T1000 (cell line): ENCODE measurements at places on chromosomes 5 and 9.

DNA sequence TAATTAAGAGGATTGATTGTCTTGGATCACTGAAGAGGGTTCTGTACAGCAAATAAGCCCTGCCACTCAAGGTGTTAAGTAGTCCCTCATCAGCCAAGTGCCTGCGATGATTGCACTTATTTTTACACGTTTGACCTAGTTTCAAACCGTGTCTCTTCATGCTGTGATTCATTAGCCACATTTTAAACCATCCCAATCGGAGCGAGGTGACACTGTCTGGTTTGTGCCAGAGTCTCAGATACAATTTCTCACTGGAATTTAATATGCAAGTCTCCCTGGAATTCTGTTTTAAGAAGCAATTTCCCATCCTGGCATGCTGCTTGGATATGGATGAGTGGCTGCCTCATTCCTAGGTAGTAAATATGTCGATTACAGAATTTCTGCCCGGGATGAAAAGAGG lies 1.6 kb downstream of the INSYN2B start:
- no peak for DNase-seq

DNA sequence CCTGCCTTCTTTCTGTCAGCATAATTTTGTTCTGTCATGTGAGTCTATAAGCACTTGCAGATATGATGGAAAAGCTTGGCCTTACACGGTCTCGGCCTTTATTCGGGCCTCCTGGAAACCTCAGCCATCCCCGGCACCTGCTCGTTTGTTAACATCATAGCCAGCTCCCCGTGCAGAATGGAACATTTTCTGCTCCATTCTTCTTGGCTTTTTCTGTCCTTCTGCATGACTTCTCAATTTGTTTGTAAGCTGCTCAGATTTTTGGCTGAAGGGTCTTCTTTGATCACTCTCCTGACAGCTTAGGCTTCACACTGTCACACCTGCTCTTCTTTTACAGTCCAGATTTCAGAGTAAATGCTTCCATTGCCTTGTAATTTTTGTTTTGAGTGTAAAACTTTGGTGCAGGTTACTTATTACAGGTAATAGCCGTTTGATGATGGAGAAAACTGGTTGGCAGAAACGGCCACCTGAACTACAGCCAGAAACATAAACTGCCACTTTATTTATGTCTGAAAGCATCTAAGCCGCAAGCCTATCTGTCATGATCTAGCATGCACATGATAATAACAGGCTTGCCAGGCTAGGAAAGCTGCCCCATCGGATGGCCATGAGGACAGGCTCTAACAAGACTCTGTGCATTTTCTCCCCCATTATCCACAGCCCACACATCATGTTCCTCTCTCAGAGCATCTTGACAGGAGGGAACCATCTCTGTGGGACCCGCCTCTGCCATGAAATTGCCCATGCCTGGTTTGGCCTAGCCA lies 197.0 kb downstream of the AOPEP start:
- no peak for DNase-seq

DNA sequence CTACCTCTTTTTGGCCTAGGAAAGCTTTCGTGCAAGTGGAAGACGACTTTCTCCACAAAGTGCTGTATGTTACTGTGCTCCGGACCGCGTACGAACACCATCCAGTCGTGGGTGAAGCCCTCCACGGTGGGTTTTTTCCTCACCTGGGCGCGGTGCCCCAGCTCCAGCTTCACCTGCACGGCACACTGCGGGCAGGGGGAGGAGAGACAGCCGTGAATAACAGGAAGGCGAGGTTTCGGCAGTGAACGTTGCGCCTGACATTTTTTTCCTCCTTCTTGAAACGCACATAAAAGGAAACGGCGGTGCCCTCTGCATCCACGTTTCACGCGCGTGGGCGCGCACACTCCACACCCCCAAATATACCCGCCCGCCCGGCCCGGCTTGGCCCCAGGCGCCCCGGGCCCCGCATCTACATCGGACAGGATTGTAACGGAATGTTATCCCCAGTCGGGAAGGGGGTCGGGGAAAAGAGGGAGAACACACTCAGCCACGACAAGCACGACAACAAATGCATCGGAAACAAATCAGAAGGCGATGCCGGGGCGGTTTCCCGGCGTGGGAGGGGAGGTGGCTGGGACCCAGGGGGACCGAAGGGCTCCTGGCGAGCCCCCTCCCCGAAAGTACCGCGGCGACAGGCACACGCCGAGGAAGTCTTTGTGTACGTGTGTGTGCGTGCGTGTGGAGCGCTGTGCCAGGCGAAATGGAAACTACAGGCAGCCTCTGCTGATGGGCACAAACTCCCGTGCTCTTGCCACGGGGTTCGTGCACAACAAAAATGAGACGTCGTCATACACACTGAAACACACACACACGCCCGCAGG lies 1.4 kb downstream of the MLLT3 start:
- no peak for DNase-seq

DNA sequence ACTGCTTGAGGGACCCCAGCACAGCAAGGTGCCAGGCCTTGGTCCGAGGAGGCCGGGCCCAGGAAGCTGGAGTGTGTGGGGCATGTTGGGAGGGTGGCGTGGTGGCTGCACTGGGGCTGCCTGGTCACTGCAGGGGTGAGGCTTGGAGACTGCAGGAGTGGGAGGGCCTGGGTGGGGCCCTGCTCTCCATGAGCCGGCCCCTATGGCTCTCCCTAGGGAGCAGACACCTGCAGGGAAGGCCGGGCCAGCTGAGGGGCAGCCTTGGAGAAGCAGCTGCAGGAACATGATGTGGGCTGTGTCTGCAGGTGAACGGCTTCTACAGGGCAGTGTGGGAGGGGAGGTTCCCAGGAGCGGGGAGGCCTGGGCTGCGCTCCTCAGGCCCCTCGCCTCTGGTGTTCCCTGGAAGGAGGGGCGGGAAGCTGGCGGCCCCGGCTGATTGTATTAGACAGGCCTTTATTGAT lies 41.7 kb upstream of the TMEM250 start:
- no peak for DNase-seq

DNA sequence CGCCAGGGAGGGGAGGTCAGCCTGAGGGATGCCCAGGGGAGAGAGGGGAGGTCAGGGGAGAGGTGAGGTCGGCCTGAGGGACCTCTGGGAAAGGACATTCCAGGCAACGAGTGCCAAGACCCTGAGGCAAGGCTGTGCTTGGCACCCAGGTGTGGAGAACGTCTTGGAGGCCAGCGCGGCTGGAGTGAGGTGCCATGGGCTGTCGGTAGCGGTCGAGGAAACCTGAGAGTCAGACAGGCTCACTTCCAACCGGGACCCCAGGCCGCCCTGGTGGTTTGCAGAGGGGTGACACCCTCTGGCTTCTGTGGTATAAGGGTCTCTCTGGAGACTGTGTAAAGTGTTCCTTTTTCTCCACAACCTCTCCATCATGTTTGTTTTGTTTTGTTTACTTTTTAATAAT lies 82.9 kb downstream of the CACNA1B start:
- no peak for DNase-seq

DNA sequence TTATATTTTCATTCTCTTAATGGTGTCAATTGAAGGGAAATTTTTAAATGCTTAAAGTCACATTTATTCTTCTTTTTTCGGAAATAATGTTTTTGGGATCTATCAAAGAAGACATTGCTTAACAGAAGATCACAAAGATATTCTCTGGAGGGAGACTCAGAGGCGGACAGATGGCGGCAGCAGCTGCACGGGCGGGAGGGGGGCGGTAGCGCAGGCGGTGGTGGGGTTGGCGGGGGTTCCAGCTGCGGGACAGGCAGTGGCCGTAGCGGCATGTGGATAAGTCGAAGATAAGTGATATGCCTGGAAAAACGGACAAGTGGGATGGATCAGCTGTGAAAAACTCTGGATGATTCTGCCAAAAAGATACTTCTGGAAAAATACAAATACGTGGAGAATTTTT lies 31.6 kb upstream of the ZDHHC11B start:
- DNase-seq: no peak

DNA sequence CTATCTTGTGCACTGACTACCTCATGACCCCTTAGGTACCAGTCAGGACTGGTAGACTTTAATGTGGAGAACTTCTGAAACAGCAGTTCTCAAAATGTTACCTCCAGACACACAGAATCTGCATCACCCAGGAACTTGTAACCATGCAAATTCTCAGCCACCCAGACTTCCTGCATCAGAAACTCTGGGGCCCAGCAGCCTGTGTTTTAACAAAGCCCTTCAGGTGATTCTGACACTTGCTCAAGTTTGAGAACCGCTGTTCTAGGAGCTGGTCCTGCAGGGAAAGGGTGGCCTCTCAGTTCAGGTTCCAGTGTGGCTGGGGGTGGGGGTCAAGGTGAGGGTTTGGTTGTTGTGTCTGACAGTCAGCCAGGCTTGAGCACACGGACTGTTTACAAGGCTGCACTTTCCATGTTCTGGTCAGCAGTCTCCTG lies 28.4 kb downstream of the ZFP62 start:
- no peak for DNase-seq

- no peak for DNase-seq
Measured at GRCh38 chr5:65204966-65205365, 276.8 kb downstream of the ADAMTS6 start.

DNA sequence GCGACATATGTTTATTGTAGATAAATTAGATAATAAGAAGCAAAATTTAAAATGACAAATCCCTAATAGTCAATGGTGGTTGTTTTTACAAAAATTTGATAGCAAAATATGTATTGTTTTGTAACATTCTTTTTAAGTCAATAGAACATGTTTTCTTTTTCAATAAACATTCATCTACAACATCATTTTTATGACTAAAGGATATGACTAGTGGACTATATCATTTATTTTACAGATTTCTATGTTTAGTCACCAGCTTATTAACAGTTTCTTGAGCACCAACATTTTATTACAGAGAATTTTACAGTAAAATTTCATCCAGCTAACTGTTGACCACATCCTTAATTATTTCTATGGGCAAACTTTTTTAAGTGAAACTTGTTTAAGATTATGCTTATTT lies 114.7 kb upstream of the IL7R start:
- DNase-seq: no peak

DNA sequence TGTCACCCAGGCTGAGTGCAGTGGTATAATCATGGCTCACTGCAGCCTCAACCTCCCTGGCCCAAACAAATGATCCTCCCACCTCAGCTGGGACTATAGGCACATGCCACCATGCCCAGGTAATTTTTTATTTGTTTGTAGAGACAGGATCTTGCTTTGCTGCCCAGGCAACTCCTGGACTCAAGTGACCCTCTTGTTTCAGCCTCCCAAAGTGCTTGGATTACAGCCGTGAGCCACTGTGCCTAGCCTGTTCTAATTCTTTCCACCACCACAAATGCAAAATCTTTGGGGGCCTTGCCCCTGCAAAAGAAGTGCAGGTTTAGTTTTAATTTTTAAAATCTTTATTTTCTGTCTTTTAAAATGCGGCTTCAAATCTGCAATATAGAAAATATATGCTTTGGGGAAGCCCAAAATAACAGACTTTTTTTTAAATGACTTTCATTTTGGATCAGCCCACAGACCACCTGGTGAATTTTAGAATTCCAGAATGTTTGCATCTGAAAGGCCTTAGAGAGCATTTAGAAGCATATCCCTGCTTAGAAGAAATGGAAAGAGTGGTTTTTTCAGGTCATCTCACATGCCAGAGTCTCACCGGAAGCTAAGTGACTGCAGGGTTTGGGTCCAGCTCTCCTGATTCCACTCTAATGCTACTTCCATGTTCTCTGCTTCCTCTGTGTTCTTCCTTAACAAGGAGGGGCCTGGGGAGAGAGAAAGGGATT lies 111.4 kb upstream of the FER start:
- no peak for DNase-seq

DNA sequence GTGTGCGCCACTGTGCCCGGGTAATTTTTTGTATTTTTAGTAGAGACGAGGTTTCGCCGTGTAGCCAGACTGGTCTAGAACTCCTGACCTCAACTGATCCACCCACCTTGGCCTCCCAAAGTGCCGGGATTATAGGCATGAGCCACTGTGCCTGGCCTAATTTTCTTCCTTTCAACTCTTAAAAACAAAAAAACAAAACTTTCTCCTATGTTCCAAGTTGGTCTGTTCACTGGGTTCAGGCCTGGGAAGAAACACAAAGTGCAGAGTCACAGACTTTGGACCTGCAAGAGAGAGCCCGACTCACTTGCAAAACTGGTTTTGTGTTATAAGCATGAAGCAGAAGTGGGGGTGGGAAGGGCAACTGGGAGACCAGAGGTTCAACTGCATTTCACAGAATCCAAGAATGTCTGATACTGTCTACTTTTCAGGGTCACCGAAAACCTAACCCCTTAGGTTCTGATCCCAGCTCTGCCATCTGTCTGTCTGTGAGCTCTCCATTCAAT lies 5.2 kb upstream of the HDHD3 start:
- DNase-seq: no peak

GRCh38 chr5:17305017-17305416 lies 87.6 kb downstream of the BASP1 start:
- DNase-seq: no peak

- DNase-seq: no peak
Measured at GRCh38 chr5:68137511-68138140, 77.9 kb upstream of the PIK3R1 start.

GRCh38 chr5:82811490-82811889 lies 265.7 kb downstream of the TMEM167A start:
- no peak for DNase-seq

GRCh38 chr9:114050646-114051045 lies 27.5 kb downstream of the AMBP start:
- no peak for DNase-seq

GRCh38 chr5:151450605-151451004 lies 3.2 kb downstream of the SLC36A1 start:
- no peak for DNase-seq

GRCh38 chr5:179208706-179209358 lies 136.4 kb downstream of the ADAMTS2 start:
- no peak for DNase-seq

- DNase-seq: no peak
Measured at GRCh38 chr5:76704131-76704663, 11.7 kb upstream of the F2R start.

- no peak for DNase-seq
Measured at GRCh38 chr9:107883496-107884124, 394.0 kb upstream of the KLF4 start.

- no peak for DNase-seq
Measured at GRCh38 chr5:116575326-116576052, 866 bp upstream of the SEMA6A start.

GRCh38 chr5:72817076-72817481 lies 618 bp downstream of the TNPO1 start:
- DNase-seq: no peak

GRCh38 chr5:180495991-180496741 lies 2.0 kb downstream of the CNOT6 start:
- no peak for DNase-seq

DNA sequence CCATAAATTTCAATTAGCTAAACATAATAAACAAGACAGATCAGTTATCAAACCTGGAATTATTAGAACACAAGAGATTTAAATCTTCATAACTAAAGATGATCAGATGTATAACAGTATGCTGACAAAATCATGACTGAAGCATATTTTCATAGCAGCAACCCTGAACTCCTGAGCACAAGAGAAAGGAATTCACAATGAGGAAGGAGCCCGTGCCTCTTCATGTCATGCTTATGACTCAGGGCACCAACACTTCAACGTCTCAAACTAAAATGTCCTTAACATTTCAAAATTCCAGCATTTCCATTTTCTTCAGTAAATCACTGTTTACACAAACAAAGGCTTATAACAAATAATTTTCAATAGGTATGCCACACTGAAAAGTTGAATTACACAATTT lies 6.7 kb downstream of the AP3B1 start:
- DNase-seq: no peak
